Activated T-helper 1 cell treated with anti-CD3 and anti-CD28 coated beads, Interleukin-2, amount 50 U/mL, for 16 hours (primary cell): ENCODE measurements at places on chromosomes 12 and 14.

DNA sequence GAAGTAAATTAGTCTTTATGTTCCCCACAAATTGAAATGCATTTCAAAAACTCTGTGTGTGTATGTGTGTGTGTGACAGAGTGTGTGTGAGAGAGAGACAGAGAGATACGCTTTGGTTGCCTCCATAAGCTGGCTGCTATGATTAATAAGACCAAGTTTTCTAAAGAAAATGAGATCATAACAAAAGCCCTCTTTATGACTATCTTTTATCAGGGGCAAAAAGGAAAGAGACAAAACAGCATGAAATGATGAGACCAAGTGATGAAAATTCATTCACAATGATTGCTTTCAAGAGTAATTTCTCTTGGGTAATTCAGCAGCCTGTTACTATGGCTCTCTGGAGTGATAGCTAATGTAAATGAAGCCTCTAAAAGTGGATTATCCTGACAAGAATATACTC, 277.6 kb upstream of the PLEKHG7 start:
- DNase-seq: no peak

GRCh38 chr12:6766651-6767349, 637 bp downstream of the PTMS start:
- DNase-seq: no peak

- no peak for DNase-seq
Measured at GRCh38 chr14:88348546-88348945, 25.5 kb upstream of the KCNK10 start.

GRCh38 chr12:109706747-109707469, 6.7 kb upstream of the FAM222A start:
- DNase-seq: no peak

DNA sequence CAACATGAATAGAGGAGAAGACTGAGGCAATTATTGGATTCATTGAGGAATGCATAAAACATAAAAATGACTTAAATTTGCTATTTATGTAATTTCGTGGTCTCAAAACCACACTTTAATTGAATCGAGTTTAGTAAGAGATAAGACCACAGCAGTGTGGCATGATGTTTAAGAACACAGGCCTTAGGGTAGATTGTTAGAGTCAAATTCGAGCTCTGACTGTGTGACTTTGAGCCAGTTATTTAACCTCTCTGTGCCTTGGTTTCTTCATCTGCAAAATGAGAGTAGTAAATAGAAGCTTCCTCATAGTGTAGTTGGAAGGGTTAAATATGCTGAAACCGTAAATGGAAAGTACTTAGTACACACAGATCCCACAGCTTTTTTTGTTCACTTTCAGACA, 9.3 kb upstream of the SSTR1 start:
- DNase-seq: no peak

DNA sequence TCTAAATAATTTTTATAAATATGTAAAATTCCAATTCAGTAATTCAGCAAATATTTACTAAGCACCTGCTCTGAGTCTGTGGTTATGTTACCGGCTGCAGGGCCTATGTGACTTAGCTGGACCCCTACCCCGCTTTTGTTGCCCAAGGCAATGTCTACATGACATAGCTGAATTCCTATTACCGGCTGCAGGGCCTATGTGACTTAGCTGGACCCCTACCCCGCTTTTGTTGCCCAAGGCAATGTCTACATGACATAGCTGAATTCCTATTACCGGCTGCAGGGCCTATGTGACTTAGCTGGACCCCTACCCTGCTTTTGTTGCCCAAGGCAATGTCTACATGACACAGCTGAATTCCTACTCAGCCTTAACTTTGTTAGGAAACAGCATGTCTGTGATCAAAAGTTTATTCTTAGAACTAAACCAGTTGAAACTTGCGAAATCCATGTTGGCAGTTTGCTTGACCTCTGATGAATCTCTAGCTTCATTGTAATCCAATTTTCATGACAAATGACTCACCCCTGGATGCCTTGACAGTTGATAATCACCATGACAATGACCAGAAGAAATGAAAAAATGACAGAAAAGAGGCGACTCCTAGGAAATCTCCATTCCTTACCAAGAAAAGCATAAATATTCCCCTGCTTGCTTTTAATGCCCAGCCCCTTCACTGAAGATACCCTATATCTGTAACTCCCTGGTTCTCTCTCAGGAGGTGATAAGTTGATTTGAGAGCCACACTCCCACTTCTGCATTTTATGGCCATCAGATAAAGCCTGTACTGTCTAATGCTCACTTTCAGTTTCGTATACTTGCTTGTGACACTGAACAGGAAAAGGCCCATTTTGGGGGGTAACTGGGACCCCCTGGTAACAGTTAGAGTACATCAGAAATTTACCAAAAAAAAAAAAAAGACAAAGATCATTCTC, 148.4 kb upstream of the SYT10 start:
- DNase-seq: no peak

GRCh38 chr14:64727551-64728071, 23.4 kb downstream of the PLEKHG3 start:
- no peak for DNase-seq

DNA sequence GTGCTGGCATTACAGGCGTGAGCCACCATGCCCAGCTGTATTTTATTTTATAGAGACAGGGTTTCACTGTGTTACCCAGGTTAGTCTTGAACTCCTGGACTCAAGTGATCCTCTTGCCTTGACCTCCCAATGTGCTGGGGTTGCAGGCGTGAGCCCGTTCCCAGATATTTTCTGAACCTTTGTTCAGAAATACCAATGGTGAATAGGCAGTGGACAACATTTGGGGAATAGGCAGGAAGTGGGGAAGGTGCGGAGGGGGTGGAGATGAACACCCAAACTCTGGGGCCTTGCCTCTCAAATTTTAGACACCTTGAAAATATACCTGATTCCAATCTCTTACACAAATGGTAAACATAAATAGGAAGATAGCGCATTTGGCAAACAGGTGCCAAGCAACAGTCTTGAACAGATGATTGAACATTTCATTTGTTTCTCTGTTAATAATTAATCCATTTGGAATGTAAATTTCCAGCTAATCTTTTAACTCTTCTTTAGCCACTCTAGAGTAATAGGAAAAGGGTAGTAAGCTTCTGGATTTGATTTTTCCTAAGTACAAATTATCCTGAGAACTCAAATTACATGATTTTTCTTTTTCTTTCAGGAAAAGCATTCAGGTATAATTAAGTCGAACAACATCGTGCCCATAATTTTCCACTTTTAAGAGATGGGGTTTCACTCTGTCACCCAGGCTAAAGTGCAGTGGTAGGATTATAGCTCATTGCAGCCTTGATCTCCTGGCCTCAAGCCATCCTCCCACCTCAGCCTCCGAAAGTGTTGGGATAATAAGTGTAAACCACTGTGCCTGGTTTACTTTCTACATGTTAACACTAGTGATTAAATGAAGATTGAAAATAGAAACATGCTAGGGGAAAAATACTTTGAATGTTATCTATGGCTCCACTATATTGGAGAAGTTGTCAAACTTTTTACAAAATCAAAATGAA, 22.9 kb upstream of the RNF34 start:
- DNase-seq: no peak

- DNase-seq: peak; percentile 52
Measured at GRCh38 chr12:105053116-105053572, 31.1 kb downstream of the ALDH1L2 start.
